Karpas-422 (cell line): ENCODE measurements at places on chromosomes 6 and 20. TPM values are rescaled to one million over a fixed set of nuclear protein-coding genes. Genes with fewer than 3 reads are reported as not detected.

The SCAF8 gene
- total RNA-seq = 30.1 and 44.8 TPM in 2 replicates

The UST gene
- 0.15 TPM in 1 of 2 replicates, not detected in the other for total RNA-seq

DNA sequence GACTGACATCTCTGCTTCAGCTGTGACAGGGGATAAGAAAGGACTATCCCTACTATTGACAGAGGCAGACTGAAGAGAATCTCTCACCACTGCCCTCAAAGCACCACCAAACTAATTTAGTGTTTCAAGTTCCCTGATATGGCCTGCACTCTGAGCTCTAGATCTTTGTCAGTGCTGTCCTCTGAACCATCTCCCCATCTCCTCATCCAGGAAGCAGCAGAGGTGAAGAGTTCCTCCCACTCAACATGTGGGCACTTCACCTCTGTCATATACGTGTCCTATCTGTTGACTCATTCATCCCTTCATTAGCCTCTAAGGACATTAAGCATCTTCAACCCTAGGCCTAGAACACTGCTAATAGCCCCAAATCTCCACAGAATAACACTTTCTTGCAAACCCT is 14.1 kb downstream of the FAM210B start:
- no peak for DNase-seq

DNA sequence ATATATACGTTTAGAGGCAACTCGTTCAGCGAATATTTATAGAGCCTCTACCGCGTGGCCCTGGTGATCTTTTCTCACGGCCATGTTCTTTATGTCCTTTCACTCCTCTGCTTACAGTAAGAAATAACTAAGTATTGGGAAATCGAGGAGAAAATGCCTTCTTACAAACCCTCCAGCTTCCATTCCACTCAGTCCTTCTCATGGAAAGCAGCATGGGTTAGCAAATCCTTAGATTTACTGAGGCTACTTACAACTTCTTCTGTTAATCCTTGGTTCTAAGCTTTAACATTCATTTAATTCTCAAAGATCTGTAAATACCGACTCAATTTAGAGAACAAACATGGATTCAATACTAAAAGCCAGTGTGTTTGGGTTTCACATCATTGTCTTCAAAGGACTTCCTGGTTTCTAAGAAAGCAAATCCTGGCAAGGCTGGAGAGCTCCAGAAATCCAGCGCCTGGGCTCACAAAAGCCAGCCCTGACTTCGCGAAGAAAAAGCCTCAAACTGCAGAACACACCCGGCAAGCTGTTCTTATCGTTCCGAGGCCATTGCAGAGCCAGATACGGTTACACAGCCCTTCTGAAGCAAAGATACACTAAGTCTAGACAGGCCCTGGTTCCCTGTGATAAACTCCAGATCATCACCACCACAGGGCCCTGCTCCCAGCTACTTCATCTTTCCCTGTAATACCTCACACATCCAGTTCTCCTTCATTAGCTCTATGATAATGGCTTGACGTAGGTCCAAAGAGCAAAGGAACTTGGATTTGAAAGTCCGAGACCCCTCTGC is 19.2 kb downstream of the AGPAT4 start:
- DNase-seq = no peak

DNA sequence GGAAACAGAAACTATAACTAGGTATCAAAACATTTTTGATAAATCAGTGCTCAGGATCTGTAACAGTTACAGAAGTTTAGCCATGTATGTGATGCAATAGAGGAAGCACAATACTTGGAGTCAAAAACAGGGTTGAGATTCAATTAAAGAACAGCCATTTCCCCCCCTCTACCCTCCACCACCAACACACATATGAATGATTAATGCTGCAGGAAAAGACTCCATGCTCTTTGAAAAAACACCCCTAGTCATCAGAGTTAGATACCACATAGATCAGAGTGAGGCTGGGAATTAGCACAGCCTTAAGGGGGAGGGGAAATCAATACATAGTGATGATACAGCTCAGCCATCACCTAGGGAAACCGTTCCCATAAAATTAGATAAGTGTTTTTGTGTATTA is 108.9 kb upstream of the EMILIN3 start:
- no peak for DNase-seq

DNA sequence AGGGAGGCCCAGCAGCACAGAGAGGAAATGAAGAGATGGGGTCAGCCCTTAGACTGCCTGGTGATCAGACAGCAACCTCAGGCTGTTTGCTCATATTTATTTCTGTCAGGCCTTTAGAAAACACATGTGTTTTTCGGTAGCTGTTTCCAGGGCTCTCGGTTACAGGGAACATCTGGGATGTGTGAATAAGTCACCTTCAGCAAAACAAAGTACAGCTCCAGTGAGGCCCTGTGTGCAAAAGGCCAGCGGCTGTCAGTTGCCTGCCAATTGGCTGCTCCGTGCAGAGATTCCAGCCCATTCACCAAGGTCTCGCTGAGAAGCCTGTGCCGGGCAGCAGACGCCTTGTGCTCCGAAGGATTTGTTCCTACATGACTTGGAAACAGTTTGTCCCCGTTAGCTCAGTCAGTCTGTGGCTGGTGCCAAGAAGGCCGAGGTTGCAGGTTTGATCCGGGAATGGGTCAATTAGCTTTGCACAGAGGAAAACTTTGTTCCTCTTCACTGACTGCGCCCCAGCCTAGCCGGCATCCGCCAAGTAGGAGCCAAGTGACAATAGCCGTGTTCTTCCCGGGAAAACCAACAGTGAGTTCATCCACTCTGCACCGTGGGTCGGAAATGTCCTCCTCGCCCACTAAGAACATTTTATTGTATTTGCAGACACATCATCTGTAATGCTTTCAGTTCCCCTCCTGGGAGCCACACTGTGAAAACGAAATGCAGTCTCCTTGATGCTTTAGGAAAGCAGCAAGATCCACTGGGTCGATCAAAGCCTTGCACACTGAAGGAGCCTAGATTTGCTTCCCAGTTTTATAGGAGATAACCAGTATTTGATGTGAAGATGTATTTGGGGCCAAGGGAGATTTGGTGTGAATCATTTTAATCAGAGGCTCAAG is 315.4 kb upstream of the CDYL start:
- DNase-seq = no peak

GRCh38 chr6:2863901-2864300 is 22.2 kb upstream of the SERPINB1 start:
- no peak for DNase-seq

The THBD gene
- total RNA-seq = not detected in 2 replicates

The ULBP2 gene
- total RNA-seq = 0.56 and 0.76 TPM in 2 replicates

DNA sequence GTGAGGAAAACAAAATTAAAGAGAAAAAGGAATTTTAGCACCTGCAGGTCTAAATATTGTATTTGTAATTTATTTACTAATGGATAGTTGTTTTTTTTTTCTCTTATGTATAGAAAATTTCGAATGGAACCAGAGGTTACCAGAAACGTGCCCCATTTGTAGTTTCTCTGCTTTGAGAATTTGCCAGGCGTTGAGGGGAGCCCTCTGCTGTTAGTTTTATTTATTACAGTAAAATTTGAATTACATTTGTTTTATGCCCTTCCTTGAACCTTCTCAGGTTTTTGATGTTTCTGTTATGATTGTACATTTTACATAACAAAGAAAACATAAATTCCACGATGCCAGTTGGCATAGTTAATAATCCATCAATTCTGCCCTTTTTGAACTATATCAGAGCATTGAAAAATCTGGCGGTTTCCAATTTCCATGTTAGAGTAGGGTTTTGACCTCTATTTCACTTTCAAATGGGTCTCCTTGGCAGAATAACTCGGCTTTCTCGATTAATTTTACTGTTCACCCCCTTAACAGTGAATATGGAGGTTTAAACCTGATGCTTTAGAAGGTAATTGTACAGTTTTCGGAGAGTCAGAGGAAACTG is 35.1 kb upstream of the RFPL4B start:
- peak; percentile 69 for DNase-seq

The C2 gene
- total RNA-seq = not detected in 2 replicates

The SLC22A16 gene
- total RNA-seq = not detected in 2 replicates

- DNase-seq = no peak
Observed at GRCh38 chr6:64081453-64081852, 445.9 kb downstream of the PHF3 start.

- DNase-seq = no peak
Observed at GRCh38 chr20:18431206-18431605, 35.6 kb downstream of the DZANK1 start.

GRCh38 chr20:15653396-15654207 is 919.6 kb downstream of the KIF16B start:
- DNase-seq = no peak

DNA sequence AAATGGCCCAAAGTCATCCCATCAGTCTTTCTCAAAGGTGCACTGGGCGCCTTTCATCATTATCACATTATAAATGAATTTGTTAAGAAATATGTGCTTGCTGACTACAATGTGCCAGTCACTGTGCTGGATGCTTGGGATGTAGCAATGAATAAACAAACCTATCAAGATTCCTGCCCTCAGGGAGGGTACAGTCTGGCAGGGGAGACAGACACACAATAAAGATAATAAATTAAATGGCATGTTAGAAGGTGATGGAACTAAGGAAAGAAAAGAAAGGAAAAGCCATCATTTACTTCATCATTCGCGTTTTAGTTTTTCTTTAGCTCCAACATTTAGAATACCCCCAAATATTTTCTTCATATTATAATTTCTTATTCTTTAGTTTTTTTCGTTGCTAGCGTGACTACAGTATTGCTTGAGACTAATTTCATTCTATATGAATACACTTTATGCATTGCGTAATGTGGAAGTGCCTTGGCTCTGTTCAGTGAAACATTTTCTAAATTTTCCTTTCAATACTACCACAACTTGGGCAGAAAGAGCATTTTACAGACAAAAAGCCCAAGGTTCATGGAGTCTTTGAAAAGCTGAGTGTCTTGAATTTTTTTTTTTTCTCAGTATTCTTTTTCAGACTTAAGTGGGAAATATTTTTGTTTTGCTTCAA is 48.7 kb upstream of the CITED2 start:
- DNase-seq = no peak

GRCh38 chr6:158231551-158232315 is 63.6 kb downstream of the GTF2H5 start:
- peak; percentile 90 for DNase-seq

DNA sequence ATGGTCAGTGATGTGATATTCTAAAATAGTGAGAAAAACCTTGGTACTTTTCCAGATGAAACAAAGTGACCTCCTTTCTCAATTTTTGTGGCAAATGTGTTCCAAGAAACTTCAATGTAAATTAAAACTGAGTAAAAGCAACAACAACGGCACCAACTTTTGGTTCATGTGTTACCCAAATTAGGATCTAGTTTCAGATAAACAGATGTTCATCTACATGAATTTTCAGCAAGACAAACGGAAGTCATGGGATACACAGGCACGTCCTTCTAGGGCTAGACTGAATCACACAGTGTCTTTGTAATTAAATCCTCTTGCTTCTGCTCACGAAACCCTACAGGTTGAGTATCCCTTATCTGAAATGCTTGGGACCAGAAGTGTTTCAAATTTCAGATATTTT is 915.2 kb downstream of the TFAP2A start:
- no peak for DNase-seq

- no peak for DNase-seq
Observed at GRCh38 chr20:62778601-62779416, 17.5 kb upstream of the MRGBP start.

DNA sequence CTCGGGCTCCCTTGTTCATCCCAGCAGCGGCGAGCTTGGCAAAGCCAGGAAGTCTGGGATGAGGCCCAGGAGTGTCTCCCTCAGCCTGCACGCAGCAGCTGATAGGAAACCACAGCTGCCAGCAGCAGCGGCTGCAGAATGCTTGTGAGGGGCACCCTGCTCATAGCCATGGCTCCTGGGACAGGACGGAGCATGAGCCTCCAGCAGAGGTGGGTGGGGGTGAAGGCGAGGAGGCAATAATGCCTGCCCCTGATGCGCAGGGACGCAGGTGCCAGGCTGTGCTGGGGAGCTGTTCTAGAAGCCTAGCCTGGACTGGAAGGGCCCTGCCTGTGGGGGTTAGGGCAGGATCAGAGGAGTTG is 157.9 kb downstream of the CD83 start:
- DNase-seq = no peak

GRCh38 chr6:56513631-56514030 is 129.1 kb downstream of the DST start:
- DNase-seq = no peak

GRCh38 chr20:62822788-62823651 is 6.2 kb downstream of the COL9A3 start:
- peak; percentile 96 for DNase-seq

DNA sequence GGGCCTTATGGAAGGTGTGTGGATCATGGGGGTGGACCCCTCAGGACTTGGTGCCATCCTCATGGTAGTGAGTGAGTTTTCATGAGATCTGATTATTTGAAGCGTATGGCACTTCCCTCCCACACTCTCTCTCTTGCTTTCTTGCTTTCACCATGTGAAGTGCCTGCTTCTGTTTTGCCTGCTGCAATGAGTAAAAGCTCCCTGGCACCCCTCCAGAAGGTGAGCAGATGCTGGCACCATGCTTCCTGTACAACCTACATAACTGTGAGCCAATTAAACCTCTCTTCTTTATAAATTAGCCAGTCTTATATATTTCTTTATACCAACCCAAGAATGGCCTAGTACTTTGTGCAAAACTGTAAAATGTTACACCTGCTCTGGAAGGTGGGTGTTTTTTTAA is 396.8 kb upstream of the HS3ST5 start:
- DNase-seq = no peak

GRCh38 chr6:85127696-85128243 is 322.1 kb upstream of the NT5E start:
- DNase-seq = no peak

DNA sequence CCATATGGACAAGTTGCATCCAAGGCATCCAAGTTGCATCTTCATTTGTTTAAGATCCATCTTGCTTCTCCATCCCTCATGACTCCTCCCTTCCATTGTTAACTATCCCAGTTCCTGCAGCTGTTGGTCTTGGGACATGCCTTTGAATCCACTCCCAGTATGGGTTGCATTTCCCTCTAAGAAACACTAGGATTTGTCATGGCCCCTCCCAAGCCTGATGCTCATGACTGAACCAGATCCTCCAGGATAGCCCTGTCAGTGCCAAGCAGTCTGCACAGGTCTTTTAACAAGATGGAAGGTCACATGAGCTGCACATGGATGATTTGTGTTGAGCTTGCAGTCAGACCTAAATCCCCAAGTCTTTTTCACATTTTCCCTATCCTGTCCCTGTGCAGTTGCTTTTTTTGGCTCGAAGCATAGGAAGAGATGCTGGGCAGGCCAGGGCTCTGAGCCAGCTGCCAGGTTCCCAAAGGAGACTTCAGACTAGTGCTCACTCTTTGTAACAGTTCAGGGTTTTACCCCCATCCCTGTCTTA is 4.2 kb downstream of the PPP2R5D start:
- no peak for DNase-seq

DNA sequence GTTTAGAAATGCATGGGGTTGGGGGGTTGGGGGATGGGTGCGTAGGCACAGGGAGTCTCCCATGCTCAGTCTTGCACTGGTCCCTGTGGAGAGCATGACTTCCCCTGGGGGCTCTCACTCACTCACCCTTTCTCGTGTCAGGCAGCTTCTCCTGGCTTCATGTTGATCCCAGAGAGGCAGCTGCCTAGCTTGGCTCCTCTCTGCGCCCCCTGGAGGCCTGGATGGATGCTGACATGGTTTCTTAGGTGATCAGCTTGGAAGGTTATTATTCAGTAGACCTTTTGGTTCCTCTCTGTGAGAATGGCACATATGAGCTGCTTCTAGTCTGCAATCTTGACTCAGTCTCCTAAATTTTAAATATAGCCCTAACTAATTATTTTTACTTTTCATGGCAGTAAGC is 109.3 kb upstream of the FAM83B start:
- peak; percentile 55 for DNase-seq

GRCh38 chr20:62898093-62898964 is 28.0 kb downstream of the DIDO1 start:
- DNase-seq = no peak
